ENCODE measurements at places on chromosomes 7 and 10.

GRCh38 chr10:27356738-27357137 is 116.1 kb upstream of the ACBD5 start:
- DNase-seq, result no peak

GRCh38 chr7:44898039-44898438 is 12.7 kb upstream of the PURB start:
- DNase-seq, result no peak

GRCh38 chr10:79292891-79293746 is 54.1 kb upstream of the PPIF start:
- DNase-seq, result peak; percentile 83

DNA sequence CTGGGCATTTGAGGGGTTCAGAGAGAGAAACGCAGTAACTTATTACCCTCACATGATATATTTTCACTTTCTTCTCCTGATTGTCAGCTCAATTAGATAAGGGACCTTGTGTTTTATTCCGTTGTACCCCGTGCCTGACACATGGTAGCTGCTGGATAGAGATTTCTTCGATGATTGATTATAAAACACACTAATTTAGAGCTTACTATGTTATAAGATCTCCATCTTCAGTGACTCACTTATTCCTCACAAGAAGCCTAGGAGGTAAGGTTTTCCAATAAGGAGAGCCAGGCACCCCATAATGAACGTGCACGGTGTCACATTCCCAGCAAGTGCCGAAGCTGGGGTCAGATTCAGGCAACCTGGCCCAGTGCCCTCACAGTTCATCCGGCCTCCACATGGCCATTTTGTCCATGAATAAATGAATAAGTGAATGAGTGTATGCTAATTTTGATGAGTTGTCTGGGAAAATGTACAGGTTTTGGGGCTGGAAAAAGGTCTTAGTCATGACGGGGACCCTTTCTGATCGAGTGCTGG is 138.1 kb upstream of the CDCA7L start:
- DNase-seq, result no peak

DNA sequence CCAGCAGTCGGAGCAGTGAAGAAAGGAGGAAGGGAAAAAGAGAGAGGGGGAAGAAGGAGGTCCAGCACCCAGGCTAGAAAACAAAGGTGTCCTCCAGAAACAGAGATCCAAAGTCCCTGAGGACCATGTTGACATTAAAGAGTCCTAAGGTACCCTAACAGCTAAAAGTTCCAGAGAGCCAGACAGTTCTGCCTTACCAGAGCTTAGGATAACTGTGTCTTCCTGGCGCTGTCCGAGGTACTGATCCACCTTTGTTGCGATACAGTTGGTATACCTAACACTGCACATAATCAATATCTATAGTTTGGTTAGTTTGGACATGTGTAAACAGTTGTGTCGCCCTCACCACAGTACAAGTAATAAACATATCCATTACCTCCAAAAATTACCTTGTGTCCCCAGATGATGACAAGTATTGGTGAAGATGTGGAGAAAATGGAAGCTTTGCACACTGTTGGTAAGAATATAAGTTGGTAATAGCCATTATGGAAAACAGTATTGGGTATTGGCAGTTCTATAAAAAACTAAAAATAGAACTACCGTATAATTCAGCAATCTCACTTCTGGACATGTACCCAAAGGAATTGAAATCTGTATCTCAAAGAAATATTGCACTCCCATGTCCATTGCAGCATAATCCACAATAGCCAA is 59.8 kb downstream of the GRID1 start:
- peak; percentile 24 for DNase-seq

DNA sequence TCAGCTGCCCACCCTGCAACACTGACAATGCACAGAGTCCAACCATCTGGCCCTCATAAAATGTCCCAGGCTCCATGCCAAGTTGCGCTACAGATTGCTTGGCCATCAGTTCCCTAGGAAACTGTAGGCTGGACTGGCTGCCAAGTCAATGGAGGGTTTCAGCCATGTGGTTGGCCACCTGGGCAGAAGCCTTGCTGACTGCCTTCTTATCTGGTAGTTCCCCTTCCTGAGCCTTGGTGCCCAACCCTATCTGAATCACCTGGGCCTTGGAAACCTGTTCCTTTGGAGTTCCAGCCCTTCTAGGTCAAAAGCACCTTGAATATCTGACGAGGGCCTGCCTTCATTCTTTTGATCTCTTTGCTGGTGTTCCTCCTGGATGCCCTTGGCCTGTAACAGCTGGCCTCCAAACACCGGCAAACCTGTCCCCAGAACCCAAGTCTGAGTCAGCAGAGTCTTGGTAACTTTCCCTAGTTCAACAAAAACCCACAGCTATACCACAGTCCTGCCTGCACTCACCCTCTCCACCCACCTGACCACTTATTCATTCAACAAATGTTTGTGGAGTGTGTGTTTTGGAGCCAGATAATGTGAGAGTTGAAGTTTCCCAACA is 37.4 kb upstream of the KDM7A start:
- DNase-seq, result no peak

DNA sequence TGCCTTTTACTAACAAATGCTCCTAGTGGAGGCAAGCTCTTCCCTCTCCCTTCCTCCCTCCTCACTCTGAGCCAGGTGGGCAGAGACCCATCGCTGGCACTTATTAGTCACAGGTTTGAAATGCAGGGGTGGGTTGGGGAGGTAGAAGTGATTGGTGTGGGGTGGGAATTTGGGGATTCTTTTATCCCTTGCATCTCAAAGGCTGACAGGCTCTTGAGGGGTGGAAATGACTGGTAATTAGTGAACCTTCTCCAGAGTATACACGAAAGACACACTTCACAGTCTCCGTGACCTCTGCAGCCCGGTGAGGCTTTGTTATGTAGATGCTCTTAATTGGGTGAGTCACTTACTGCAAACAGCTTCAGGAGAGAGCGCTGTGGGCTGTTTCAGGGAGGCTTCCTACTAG is 13.9 kb upstream of the LRMDA start:
- no peak for DNase-seq

DNA sequence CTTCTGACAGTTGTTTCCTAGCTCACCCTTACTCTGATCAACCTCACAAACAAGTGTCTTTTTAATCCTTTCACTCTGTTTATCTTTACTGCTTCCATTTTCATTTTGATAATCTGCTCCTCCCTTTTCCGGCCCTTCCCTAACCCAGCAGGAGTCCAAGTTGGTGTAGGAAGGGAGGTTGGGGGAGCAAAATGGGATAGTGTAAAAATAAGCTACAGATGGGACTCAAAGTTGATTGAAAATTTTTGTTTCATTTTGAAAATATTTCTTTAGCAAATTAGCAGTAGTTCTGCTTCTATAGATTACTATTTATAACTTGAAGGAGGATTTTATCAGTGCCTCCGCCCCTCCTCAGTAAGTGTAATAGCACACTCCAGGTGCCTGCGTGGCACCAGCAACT is 112.0 kb downstream of the WNT2 start:
- no peak for DNase-seq

DNA sequence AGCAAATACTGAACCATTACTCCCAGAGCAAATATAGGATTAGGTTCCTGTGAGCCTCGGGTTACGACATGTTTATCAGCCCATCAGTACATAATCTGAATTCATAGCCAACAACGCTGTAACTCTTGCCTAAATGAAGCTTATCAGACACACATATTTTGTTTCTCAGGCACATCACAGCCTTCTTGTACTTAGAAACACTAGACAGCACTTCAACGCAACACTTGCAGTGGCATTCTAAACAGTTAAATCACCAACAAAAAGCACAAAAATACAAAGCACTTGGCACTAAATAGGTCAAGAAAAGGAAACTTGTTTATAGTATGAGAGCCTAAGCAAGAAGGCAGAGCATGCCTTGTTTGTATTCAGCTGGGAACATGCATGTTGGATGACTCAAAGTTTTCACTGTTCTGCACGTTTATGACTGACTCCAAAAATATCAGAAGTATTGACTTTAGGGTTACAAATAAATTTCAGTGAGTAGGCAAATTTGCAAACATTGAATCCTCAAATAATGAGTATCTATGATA is 75.0 kb downstream of the VPS50 start:
- peak; percentile 3 for DNase-seq

DNA sequence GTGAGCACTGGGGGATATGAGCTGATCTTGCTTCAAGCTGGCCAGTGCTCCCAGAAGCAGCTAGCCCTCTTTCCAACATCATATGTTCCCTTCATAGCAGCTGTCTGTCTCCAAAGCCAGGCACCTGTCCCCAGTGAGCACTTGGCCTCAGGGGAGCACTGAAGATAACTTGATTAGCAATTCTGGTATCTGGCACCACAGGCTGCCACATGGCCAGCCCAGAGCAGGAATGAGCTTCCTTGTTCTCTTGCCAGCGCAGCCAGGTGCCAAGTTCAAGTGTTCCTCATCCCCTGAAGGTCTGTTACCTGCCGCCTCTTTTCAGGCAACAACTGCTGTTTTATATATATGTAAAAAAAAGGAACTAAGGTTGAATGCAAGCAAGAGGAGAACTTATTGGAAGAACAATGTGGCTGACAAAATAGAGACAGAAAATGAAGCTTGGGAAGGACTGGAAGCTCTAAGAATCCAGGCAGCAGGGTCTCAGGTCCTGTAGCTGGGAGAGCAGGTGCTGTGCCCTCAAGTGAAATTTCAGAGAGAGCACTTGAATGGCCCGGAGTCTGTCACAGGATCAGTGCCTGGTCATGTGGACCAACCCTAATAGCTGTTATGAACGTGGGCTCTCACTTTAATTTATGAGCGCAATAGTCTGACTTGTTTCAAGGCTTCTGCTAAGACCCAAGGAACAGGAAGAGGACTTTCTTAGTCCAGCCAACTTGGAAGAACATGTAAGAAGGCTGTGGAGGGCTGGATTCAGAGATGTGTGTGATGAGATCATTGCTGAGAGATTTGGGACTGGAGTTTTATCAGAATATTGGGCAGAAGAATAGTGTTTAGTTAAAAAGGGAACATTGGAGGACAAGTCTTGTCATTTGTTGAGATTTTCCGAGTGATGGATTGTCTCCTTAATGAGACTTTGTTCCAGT is 267.2 kb downstream of the GLRX3 start:
- DNase-seq, result no peak

GRCh38 chr7:30116771-30117170 is 18.0 kb upstream of the MTURN start:
- DNase-seq, result no peak

GRCh38 chr10:101000915-101001658 is 1.5 kb downstream of the LZTS2 start:
- no peak for DNase-seq

DNA sequence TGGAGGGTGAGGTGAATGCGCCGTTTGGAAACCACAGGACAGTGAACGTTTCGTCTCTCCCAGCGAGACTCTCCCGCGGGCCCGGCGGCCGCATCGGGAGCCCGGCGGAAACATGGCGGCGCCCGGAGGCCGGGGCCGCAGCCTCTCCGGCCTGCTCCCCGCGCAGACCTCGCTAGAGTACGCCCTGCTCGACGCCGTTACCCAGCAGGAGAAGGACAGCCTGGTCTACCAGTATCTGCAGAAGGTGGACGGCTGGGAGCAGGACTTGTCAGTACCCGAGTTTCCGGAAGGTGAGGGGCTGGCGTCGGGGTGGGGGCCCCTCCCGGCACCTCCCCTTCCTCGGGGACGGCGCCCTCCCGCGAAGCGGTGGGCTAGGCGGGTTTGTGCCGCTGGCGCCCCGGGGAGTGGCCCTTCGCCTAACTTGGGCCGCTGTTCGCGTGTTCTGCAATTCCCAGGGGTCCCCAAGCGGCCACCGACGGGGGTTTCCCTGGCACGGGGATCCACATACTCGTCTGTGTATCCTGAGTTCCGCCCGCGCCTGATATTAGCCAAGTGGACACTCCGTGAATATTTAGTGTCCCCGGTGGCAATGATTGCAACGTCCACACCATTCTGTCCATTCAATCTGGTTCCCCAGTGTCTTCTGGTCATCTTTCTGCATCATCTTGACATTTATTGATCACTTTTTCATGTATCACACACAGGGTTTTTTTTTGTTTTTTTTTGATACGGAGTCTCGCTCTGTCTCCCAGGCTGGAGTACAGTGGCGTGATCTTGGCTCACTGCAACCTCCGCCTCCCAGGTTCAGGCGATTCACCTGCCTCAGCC is 514 bp downstream of the NHLRC2 start:
- peak; percentile 56 for DNase-seq

DNA sequence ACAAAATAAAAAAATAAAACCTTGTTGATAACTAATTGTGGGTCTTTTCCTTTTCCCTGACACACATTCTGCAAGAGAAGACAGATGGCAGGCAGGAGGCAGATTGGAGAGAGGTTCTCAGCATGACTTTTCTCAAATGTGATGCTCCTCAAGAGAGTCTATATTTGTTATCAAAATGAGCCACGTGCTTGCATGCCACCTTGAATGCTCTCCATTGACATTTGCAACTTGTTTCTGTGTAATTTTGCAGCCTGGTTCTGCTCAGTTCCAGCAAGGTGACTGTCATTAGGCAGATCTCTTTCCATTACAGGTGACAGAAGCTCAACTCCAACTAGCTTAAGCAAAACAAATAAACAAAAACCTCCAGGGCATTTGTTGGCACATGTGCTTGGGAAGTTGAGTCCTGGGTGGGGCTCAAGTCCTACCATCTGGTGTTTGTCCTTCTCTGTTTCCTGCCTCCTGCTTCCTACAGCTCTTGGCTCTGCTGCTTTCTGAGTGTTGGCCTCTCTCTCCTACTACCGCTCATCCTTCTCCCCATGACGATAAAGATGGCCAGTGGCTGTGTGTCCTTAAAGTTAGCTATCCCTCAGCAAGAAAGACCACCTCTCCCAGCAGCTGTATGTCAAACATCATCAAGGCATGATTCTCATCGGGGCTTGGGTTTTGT is 56.7 kb downstream of the GRK5 start:
- no peak for DNase-seq

- DNase-seq, result no peak
Measured at GRCh38 chr10:124325633-124325914, 93.1 kb downstream of the OAT start.

DNA sequence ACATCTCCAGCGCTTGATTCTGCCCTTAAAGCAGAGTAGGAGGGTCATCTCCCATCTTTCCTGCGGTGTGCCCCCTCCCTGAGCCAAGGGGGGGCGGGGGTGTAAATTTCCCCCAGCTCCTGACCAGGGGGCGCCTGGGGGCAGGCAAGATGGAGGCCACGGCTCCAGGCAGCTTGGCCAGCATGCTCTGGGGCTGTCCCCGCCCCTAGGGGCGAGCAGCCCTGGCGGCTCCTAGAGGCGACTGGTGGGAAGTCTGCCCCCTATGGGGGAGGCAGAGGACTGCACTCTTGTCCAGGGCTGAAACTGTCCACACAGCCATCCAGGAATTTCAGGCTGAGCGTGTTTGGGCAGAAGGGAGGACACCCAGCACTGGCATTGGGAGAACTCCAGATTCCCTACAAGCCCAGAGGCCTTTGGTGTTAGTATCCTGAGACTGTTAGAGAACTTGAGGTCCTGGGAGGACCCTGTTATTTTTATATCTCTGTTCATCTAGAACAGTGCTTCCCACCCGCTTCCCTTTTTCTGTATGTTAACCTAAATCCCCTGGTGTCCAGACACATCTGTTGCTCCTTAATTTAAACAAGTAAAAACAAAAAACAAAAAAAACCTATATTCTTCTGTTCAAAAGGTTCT is 4.6 kb downstream of the STRA8 start:
- DNase-seq, result peak; percentile 80

- DNase-seq, result no peak
Measured at GRCh38 chr7:50824882-50825281, 42.2 kb upstream of the GRB10 start.

GRCh38 chr10:59905731-59906416 is 482 bp downstream of the CCDC6 start:
- DNase-seq, result no peak

Data from HuH-7 (cell line).